Stimulated activated CD4-positive, alpha-beta T cell treated with anti-CD3 and anti-CD28 coated beads, TNF-alpha, amount 100 ng/mL, for 1 hour (primary cell): ENCODE measurements at places on chromosomes 2 and 18.

- no peak for DNase-seq
These were observed 117.0 kb upstream of the RIOK3 start for GRCh38 chr18:23336101-23336500.

DNA sequence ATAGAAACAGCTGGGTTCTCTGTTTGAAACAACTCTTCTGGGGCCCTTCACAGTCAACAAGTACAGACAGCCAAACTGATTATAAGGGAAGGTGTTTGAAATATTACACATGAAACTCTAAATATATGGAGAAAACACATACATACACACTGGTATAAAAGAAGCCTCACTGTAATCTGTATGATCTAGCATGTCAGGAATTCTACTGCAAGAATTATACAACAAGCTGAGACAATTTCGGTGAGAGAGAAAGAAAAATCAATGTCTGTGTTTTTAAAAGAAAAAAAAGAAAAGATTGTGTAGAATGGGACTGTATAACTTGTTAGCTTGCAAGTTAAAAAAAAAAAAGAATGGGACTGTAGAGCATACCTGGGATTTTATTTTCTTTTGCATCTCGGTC lies 26.3 kb downstream of the IRS1 start:
- DNase-seq, result no peak

DNA sequence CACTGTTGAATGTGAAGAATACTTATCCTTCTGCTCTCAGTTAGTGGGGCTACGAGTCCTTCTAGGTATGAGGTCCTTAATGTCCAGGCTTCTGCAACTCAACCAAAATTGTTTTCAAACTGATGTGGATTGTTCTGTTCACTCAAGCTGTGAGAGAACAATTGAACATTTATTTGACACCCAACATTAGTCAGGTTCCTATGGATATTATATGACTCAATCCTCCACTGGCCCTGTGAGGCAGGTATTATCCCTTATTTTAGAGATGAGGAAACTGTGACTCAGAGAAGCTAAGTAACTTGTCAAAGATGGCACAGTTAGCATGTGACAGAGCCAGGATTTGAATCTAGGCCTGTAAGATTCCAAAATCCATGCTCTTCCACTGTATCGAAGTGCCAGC lies 1.2 kb upstream of the LYG2 start:
- DNase-seq, result no peak

GRCh38 chr2:1548910-1549673 lies 135.8 kb downstream of the TPO start:
- no peak for DNase-seq

DNA sequence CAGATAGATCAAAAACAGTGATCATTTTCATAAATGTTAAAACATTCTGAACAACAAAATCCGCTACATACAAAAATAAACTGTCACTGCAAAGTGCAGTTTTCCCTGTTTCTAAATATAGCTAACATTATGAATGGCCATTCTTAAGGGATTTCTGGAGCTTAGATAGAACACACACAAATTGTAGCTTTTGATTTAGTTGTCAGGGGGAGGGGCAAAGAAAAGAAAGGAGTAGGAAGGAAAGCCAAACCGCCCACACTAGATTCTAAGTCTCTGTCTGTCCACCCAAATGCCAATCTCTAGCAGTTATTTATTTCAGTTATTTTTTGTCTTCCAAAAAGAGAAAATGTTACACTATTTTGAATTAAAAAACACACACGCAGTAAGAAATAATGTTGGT lies 182.4 kb downstream of the CDH2 start:
- DNase-seq, result no peak

- no peak for DNase-seq
These were observed 23.7 kb upstream of the DSC3 start for GRCh38 chr18:31066266-31066665.

DNA sequence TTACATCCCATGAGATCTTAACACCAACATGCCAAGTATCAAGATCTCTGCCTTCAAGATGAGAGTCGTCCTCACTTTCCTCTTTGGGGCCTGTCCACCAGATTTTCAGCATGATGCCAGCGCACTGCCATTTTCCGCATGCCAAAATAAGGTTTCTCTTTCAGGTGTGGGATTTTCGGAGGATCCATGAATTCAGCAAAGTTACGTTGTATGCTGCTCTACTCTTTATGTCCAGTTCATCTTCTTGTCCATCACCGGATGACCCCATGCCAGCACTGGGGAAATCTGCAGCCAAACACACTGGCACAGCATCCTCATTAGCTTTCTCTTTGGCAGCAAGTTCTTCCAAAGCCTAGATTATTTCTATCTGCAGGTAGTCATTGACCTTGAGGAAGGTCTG lies 4.9 kb upstream of the HAAO start:
- no peak for DNase-seq

DNA sequence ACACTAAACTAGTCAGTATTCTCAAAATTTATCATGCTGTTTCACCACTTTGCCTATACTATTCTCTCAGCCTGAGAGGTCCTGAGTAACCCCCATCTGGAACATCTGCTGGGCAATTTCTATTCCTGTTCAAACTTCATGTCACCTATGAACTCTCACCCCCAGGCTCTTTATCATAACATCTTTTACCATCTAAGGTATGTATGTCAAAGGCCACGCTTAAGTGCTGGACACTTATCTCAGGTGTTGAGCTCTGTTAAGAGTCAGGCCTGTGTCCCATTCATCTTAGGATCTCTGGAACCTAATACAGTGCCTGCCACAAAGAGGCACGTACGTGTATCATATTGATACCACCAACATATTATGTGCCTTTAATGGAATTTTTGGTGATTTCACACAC lies 4.9 kb downstream of the AAK1 start:
- DNase-seq, result no peak

GRCh38 chr2:181697126-181697525 lies 16.8 kb upstream of the NEUROD1 start:
- DNase-seq, result no peak

DNA sequence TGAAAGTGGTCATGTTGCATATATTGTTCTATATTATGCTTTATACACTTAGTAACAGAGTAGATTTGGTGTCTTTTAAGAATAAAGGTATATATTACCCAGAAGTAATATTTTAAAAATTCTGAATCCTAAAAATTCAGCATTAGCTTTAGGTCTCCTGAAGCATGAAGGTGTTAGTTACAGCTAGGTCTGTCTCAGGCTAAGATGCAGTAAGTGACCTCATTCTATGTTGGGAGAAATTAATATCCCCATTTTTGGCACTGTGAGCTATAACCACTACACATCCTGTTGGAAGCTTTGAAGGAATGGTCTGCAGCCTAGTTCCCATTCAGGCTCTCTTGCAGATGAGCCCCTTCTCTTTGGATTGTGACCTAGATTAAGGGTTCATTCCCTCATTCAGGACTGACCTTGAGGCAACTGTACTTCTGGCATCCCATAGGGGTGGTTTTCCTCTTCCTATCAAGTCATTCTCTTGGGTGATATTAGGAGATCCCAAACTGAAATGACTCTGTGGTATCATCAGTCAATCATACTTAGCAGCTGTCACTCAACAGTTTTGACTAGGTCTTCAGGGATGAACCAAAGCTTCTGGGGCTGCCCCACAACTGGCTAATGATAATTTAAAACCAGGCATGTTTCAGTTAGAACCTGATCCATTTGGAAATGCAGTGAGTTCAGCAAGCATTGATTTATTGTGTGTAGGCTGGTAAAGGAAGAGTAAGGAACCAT lies 117.7 kb downstream of the GPD2 start:
- no peak for DNase-seq

- DNase-seq, result no peak
These were observed 107.7 kb downstream of the CD226 start for GRCh38 chr18:69840001-69840400.

DNA sequence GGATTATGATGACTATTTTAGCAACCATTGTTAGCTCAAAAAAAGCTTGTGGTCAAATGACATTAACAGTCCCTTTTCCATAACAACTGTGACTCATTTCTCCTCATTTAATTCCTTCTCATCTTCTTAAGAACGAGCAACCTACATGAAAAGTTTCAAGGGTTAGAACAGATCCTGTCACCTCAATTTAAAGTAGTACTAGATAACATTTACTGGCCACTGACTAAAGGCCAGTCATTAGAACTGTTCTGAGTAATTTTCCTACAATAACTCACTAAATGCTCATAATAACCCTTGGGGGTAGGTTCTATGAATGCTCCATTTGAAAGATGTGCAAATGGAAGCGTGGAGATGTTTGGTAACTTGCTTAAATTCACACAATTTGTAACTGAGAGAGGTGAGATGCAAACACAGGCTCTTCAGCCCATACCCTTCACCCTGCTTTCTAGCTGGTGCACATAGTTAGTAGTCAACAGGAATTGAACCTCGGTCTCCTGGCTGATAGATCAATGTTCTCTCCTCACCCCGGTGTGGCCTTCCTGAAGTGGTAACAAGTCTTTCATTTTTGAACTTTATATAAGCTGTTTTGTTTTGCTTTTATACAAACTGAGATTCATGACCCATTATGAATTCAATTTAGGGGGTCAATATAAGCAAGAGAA lies 212.5 kb downstream of the SETBP1 start:
- no peak for DNase-seq

GRCh38 chr2:218370410-218371063 lies 11.5 kb upstream of the SLC11A1 start:
- no peak for DNase-seq

DNA sequence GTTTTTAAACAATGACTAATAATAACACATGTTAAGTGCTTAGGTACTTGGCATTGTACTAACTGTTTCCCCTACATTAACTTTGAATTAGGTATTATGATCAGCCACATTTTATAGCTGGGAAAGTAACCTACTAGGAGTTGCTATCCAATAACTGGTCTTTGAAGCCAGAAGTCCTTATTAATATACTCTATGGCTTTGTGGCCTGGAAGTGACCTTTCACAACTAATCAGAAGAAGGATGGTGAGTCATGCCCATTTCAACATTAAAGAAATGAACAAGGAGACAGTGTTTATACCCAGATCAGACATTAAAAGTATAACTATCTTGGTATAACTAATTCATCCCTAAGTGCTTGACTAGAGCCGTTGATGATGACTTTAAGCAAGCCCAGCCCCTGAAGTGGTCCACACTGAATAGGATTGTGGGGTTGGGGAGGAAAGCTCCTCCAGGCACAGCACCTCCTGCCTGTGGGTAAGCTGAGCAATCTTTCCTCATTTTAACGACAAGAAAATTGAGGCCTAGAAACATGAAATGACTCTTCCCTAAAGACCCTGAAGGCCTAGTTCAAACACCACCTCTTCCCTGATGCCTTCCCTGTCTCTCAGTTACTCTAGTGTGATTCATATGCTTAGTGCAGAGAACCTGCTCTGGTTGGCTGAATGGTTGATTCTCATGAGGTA lies 71.6 kb upstream of the RFX8 start:
- no peak for DNase-seq

- DNase-seq, result no peak
These were observed 33.9 kb downstream of the ADRA2B start for GRCh38 chr2:96082211-96083063.

- DNase-seq, result no peak
These were observed 99.7 kb upstream of the SERTAD2 start for GRCh38 chr2:64753399-64753798.

- DNase-seq, result no peak
These were observed 66.9 kb upstream of the FZD5 start for GRCh38 chr2:207836521-207837133.

- DNase-seq, result no peak
These were observed 2.7 kb downstream of the XPO1 start for GRCh38 chr2:61535449-61535848.

- DNase-seq, result no peak
These were observed 67.8 kb upstream of the EPAS1 start for GRCh38 chr2:46229134-46230063.

- DNase-seq, result no peak
These were observed 329.3 kb upstream of the ZNF804A start for GRCh38 chr2:184268900-184269477.

DNA sequence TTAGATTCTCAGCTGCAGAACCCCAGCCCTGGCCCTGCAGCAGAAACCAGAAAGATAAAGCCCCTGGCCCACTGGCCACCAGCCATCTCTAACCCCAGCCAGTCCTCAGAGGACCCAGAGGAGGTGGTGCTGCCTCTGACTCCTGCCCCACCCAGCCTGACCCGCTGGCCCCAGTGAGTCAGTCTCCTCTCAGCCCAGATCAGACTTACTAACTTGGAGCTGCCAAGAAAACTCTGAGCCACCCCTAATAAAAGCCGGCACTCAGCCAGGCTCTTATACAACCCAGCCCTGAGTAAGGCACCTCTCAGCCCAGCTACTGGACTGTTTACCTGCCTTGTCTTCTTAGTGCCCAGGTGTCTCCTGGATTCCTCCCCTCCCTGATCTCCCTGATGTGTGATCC lies 2.0 kb downstream of the SLC14A2 start:
- no peak for DNase-seq

- no peak for DNase-seq
These were observed 64.2 kb downstream of the PLA2R1 start for GRCh38 chr2:159998243-159998642.

GRCh38 chr2:120747281-120747680 lies 11.6 kb downstream of the GLI2 start:
- no peak for DNase-seq

DNA sequence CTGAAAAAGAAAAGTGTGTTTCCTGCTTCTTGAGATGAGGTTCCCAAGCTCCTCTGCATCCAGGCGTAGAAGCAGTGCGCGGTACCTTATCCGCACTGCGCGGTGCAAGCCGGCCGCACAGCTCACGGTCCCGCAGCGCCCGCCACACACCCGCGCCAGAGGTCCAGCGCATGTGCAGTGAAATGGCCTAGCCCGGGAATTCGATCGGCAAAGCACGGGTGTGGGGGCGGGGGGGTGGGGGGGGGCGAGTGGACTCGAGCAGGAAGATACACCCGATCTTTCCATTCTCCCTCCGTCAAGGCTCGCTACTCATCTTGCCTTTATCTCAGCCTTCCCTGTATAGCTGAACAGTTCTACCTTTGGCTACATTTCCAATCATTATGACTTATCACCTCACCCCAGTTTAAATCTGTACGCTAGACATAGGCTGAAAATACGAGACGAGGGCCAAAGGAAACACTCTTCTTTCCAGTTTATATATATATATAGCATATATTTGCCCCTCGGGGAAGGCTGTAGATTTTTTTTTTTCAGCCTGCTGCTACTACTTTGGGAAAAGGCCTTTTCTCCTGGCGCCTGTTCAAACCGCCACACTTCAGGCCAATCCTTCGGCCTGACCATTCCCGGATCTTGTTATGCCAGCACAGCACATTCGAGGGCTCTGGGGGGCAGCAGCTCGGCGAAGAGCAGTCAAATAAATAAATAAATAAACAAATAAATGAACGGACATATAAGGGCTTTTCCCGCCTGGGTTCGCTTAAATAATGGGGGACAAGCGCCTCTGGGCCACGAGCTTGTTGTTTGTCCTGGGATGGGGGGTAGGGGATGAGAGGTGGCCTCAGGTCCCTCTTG lies 10.4 kb downstream of the HOXD8 start:
- no peak for DNase-seq

DNA sequence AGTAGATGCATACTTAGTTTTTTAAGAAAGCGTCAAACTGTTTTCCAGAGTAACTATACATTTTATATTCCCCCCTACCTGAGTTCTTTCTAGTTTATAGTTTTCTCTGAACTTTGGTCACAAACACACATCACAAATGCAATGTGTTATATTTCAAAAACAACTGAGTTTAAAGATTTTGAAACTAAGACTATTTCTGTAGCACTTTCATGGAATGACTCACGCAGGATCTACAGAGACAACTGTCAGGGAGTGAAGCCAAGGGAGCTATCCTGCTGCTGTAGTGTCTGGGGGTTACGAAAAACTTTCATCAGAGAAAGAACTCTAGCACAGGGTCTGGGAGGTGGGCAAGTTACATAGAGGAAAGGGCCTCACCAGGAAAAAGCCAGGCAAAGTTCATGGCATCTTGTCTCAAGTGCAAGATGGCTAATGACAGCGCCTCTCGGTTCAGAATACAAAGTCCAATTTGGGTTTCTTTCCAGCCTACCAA lies 66.8 kb downstream of the UXS1 start:
- DNase-seq, result no peak

- no peak for DNase-seq
These were observed 1.8 kb downstream of the RFTN2 start for GRCh38 chr2:197673606-197674005.
